MM.1S (cell line): ENCODE measurements at places on chromosomes 1 and 21.
A peak's percentile ranks its signal among the peaks of the same experiment; 100 is the strongest.

DNA sequence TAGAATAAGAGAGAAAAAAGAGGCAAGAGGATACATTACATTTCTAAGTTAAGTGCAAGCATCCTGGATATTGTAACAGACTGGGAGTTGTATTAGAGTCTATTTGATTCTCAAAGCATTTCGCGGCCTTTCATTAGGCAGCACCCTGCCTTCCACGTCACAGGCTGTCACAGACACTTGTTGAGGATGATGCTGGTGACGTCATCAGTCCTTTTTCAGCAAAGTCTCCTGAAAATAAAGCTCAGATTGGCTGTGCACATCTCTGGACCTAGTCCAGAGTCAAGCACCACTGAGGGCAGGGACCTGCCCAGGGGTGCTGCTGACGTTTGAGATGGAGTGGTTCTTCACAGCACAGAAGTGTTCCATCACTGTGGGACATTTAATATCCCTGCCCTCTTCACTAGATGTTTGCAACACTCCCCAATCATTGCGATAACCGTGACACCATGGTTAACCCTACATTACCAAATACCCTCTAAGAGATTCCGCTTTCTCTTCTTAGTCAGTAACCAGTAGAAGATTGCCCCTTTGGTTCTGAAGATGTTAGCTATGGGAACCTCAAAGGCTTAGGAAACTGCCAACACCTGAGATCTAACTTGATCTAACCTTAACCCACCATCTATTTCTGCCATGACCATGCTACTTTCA lies 72.7 kb upstream of the F3 start:
- no peak overlapping the region for H3K4me3 ChIP-seq
- no peak overlapping the region for H3K27ac ChIP-seq
- DNase-seq, result no peak
- H3K27me3 ChIP-seq, result no peaks in the 10 kb centered on the region

DNA sequence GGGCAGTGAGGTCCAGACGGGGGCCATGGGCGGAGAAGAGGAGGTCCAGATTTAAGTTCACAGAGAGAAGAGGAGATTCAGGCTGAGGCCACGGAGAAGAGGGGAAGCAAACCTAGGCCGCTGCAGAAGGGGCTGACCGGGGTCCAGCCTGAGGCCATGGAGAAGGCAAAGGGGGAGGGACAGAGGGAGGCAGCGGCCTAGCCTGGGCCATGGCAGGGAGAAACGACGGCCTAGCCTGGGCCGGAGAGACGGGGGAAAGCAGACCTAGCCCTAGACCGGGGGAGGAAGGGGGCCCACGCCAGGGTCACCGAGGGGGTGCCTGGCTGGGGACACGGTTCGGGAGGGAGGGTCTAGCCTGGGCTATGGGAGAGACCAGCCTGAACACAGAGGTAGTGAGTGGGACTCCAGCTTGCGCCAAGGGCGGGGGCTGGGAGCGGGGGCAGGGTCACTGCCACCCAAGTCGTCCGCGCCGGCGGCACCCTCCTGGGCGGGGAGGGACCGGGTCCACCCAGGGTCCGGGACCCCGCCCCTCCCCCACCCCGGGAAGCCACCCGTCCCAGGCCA lies 459 bp downstream of the CAPZB start:
- peak overlapping the region; percentile 99 for H3K4me3 ChIP-seq
- peak overlapping the region; percentile 41; the same call in 1 of the 2 replicates for H3K27ac ChIP-seq
- DNase-seq, result no peak

DNA sequence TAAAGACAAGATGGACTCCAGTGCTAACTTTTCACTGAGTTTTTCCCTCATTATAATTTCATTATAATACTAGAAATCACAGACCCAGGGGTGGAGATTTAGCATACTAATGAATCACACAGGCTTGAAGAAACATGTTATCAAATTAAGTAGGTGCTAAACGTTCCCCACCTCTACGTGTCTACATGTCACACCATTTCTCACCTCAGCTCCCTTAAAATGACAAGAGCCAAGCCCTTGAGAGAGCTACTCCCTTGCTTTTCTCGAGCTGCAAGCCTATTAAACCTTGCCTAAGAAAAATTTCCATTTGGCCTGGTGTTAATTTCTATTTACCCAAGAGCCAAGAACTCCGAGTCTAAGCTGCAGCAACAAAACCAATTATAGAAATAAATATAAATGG lies 396.3 kb upstream of the NEGR1 start:
- no peaks in the 10 kb centered on the region for H3K4me1 ChIP-seq
- DNase-seq, result no peak
- H3K27me3 ChIP-seq, result no peaks in the 10 kb centered on the region

DNA sequence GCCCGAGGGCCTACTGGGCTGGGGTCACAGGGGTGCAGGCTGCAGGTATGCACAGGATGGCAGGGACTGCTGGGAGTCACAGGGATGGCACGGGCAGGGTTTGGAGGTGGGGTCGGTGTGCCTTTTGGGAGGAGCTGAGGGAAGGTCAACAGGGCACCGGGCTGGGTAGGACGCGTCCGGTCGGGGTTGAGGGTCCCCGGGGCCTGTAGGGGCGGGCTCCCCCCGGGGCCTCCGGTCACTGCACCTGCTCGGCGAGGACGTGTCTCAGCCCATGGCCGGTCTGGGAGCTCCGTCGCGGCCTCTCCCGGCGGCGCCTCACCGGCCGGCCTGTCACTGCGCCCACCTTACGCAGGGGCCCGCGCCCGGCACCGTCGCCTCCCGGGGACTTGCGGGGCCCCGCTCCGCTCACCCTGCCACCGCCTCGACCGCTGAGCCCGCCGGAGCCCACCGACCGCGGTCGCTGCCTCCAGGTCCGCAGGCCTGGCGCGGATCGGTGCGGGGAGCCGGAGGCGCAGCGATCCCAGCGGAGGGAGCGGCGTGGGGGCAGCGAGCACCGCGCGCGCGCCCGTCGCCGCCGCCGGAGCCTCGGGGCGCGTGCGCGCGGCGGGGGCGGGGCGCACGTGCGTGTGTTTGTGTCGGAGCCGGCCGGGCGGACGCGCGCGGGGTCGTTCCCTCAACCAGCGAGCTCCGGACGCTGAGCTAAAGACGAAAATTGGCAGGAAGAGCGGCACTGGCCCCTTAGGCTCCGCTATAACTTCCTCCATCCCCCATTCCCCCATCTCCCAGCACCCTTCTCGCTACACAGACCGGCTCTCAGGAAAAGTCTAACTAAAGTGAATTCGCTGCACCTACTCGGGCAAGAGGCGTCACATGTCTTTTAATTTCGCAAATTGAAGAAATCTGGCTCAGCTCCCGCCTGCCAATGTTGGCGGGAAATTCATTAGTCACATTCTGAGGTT lies at the start of gene AMIGO1:
Gene AMIGO1 (minus strand): TSS at position 552 of the 959 bp plus-strand sequence. CDS start 815 bp downstream, outside the sequence.
- DNase-seq, result peak; percentile 43
- H3K27ac ChIP-seq, result no peak within 1 kb of the TSS
- H3K4me1 ChIP-seq, result no peaks in the 10 kb centered on the region
- no peaks in the 10 kb centered on the region for H3K36me3 ChIP-seq
- no peaks in the 10 kb centered on the region for H3K27me3 ChIP-seq

GRCh38 chr1:196466654-196467053 lies 141.6 kb downstream of the KCNT2 start:
- H3K27me3 ChIP-seq, result no peaks in the 10 kb centered on the region
- H3K36me3 ChIP-seq, result no peaks in the 10 kb centered on the region
- no peaks in the 10 kb centered on the region for H3K4me1 ChIP-seq
- DNase-seq, result no peak
- no peak overlapping the region for H3K4me3 ChIP-seq
- no peak overlapping the region for H3K27ac ChIP-seq

- no peaks in the 10 kb centered on the region for H3K36me3 ChIP-seq
- peaks cover 4% of the 10 kb centered on the region for H3K4me1 ChIP-seq
- DNase-seq, result no peak
- no peak overlapping the region for H3K4me3 ChIP-seq
- H3K27ac ChIP-seq, result no peak overlapping the region
Observed at GRCh38 chr1:10245674-10246073, 35.3 kb downstream of the KIF1B start.
